ENCODE measurements at places on chromosomes 4 and X. TPM values are rescaled to one million over a fixed set of nuclear protein-coding genes. Genes with fewer than 3 reads are reported as not detected.
A peak's percentile ranks its signal among the peaks of the same experiment; 100 is the strongest.

LANCL3 gene
- total RNA-seq = 0.18 TPM

G6PD gene
- 72.5 TPM for total RNA-seq

HEPH gene
- total RNA-seq = not detected

RAB28 gene
- total RNA-seq = 12.7 TPM

TRPC5OS gene
- total RNA-seq = not detected

NMU gene
- total RNA-seq = 0.30 TPM

REPS2 gene
- total RNA-seq = not detected

GDPD2 gene
- total RNA-seq = 0.11 TPM

DNA sequence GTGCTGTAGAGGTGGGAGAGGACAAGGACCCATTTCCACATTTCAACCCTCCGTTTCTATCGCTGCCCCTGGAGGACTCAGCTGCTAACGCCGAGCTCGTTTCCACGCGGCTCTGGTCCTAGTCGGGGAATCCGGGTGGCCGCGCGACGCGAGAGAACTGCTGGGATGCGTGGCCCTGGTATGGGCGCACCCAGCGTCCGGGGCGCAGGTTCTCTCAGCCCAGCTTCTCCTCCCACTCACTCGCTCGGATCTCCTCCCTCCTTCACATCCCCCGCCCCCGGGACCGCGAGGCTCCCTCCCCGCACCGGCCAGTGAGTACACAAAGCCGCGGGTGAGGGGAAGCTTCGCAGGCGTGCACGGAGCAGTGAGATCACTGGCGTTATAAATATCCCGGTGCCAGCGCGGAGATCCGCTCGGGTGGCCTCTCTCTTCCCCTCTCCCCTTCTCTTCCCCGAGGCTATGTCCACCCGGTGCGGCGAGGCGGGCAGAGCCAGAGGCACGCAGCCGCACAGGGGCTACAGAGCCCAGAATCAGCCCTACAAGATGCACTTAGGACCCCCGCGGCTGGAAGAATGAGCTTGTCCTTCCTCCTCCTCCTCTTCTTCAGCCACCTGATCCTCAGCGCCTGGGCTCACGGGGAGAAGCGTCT lies at the start of gene FGF5:
Gene FGF5 (plus strand): TSS at position 412 of the 649 bp plus-strand sequence. CDS start 161 bp downstream, at position 573.
- no peaks in the 10 kb centered on the region for H3K36me3 ChIP-seq
- H3K4me3 ChIP-seq = peak within 1 kb of the TSS; percentile 61
- DNase-seq = peak; percentile 61
- no peak within 1 kb of the TSS for H3K27ac ChIP-seq
- H3K27me3 ChIP-seq = peaks cover 68% of the 10 kb centered on the region
- H3K4me1 ChIP-seq = peaks cover 25% of the 10 kb centered on the region

GRCh38 chrX:50814701-50815100 lies 707 bp upstream of the SHROOM4 start:
- peaks cover 28% of the 10 kb centered on the region for H3K27me3 ChIP-seq
- DNase-seq = no peak
- no peaks in the 10 kb centered on the region for H3K36me3 ChIP-seq
- H3K27ac ChIP-seq = no peak overlapping the region
- peaks cover 7% of the 10 kb centered on the region for H3K4me1 ChIP-seq

- peaks cover 30% of the 10 kb centered on the region for H3K36me3 ChIP-seq
- no peak for DNase-seq
- no peak overlapping the region for H3K4me3 ChIP-seq
- H3K27me3 ChIP-seq = no peaks in the 10 kb centered on the region
- H3K27ac ChIP-seq = no peak overlapping the region
- peaks cover 65% of the 10 kb centered on the region for H3K4me1 ChIP-seq
Measured at GRCh38 chr4:2750719-2751605, 5.2 kb downstream of the TNIP2 start.

- no peaks in the 10 kb centered on the region for H3K27me3 ChIP-seq
- peaks cover 47% of the 10 kb centered on the region for H3K4me1 ChIP-seq
- H3K27ac ChIP-seq = peak overlapping the region; percentile 37
- no peak for DNase-seq
- H3K4me3 ChIP-seq = no peak overlapping the region
Measured at GRCh38 chrX:20254712-20255299, 11.9 kb downstream of the RPS6KA3 start.

DNA sequence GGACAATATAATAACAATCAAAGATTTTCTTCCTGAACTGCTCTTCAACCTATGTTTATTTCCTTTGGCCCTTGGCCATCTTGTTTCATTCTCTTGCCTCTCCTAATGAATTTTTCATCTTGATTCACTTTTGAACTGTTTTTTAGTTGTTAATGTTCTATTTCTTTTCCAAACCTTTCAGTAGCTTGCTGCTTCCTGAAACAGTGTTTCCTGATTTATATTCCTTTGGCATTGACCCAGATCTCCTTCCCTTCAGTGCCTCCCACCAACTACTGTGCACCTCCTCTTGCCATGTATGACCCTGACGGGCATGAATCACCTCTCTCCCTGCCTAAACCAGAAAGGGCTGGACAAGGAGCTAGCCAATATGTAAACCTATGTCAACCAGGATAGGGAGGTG lies 25.6 kb upstream of the SPP1 start:
- no peak overlapping the region for H3K27ac ChIP-seq
- no peaks in the 10 kb centered on the region for H3K4me1 ChIP-seq
- H3K36me3 ChIP-seq = no peaks in the 10 kb centered on the region
- H3K4me3 ChIP-seq = no peak overlapping the region
- no peak for DNase-seq

- H3K36me3 ChIP-seq = peaks cover 6% of the 10 kb centered on the region
- H3K4me3 ChIP-seq = no peak overlapping the region
- no peaks in the 10 kb centered on the region for H3K27me3 ChIP-seq
- H3K4me1 ChIP-seq = peaks cover 5% of the 10 kb centered on the region
Measured at GRCh38 chr4:174259580-174259979, 23.9 kb downstream of the FBXO8 start.

DNA sequence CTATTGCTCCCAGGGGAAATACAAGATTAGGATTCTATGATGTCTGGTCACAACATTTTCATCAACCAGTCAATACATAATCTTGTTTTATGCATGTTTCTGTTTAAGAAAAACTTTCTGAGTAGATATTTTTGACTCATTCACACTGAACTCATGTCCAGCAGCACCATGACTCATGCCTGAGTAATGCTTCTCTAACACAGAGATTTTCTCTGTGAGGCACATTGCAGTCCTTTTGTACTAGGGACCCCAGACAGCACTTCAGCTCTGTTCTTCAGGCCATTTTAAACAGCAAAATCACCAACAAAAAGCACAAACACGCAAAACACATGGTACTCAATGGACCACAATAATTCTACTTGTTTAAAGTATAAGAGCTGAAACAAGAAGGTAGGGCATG lies 83.6 kb downstream of the MXRA5 start:
- H3K27me3 ChIP-seq = peaks cover 2% of the 10 kb centered on the region
- no peak for DNase-seq
- peaks cover 1% of the 10 kb centered on the region for H3K36me3 ChIP-seq
- no peak overlapping the region for H3K27ac ChIP-seq

DNA sequence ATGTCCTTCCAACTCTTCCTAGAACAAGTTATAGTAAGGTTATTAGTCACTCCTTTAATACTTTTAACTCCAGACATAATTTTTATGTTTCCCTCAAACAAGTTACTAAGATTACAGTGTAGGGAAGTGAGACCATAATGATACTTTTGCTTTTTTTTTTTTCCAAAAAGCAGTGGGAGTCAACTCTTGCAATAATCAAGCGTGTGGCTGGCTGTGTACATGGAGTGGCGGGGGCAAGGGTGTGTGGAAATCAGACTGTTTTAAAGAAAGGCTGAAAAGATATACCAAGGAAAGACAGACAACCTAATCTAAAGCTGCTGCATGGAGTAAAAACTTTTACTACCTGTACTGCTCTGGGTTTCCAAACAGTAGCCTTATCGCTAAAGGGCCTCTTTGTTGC lies 4.1 kb downstream of the NOA1 start:
- no peak for DNase-seq
- no peaks in the 10 kb centered on the region for H3K27me3 ChIP-seq
- H3K4me1 ChIP-seq = peaks cover 44% of the 10 kb centered on the region
- H3K4me3 ChIP-seq = no peak overlapping the region
- peak overlapping the region; percentile 75 for H3K27ac ChIP-seq
- H3K36me3 ChIP-seq = peaks cover 64% of the 10 kb centered on the region

- no peaks in the 10 kb centered on the region for H3K27me3 ChIP-seq
- no peak for DNase-seq
- no peaks in the 10 kb centered on the region for H3K4me1 ChIP-seq
- no peak overlapping the region for H3K27ac ChIP-seq
Measured at GRCh38 chr4:123234955-123235354, 161.6 kb upstream of the SPRY1 start.

- H3K36me3 ChIP-seq = no peaks in the 10 kb centered on the region
- no peak for DNase-seq
- H3K27ac ChIP-seq = no peak overlapping the region
- no peak overlapping the region for H3K4me3 ChIP-seq
- H3K4me1 ChIP-seq = no peaks in the 10 kb centered on the region
Measured at GRCh38 chr4:55834086-55834795, 14.7 kb downstream of the EXOC1L start.

DNA sequence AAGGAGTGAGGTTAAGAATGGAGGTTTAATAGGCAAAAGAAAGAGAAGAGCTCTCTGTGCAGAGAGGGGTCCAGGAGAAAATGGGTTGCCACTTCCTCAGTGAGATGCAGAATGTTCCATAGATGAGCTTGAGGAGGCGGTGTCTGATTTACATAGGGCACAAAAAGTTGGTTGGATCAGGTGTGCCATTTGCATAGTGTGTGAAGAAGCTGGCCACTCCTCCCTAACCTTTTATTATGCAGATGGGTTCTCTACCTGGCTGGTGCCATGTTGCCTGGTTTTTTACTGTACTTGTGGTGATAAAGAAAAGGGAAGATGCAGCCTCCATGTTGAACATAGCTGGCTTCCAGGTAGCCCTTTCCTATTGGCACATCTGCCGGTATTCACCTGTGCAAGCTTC lies 27.3 kb downstream of the SUPT20HL1 start:
- DNase-seq = no peak
- H3K27me3 ChIP-seq = peaks cover 9% of the 10 kb centered on the region
- no peaks in the 10 kb centered on the region for H3K36me3 ChIP-seq
- H3K27ac ChIP-seq = no peak overlapping the region

DNA sequence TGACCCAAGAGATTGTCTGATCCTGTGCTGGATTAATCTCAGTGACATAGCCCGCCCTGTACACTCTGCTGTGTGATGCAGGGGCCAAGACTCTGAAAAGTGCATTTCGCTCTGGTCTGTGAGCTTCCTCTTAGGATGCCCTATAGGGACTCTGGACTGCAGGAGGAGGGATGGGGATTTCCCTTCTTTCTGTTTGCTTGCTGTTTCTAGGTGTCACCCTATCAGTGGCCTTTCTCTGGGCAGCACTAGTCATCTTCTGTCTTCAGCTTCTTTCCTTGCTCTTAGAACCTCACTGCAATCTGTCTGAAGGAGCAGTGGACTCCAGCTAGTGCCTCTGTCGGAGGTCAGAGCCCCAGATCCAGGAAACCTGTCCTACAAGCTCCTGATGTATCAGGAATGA lies 34.5 kb upstream of the SCRG1 start:
- H3K4me3 ChIP-seq = no peak overlapping the region
- H3K27me3 ChIP-seq = no peaks in the 10 kb centered on the region
- DNase-seq = no peak
- no peaks in the 10 kb centered on the region for H3K4me1 ChIP-seq
- no peak overlapping the region for H3K27ac ChIP-seq

DNA sequence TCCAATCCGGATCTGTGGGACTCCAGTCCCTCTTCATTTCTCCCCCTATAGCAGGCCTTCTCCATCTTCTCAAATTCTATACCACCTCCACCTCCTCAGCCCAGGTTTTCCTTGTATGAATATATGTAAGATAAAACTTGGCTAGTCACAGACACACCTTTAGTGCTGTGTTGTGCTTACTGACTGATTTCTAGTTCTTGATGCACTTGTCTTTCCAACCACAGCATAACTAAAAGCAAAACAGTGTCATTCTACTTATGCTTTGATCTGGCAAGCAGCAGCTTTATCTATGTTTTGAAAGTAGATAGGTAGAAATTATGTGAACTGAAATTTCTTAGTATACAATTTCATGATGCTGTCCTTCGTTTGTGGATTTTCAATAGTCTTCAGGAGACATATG lies 47.5 kb downstream of the CCNI start:
- H3K36me3 ChIP-seq = peaks cover 31% of the 10 kb centered on the region
- no peak overlapping the region for H3K27ac ChIP-seq
- peaks cover 9% of the 10 kb centered on the region for H3K27me3 ChIP-seq
- DNase-seq = peak; percentile 27
- H3K4me1 ChIP-seq = peaks cover 59% of the 10 kb centered on the region

- H3K36me3 ChIP-seq = no peaks in the 10 kb centered on the region
- no peaks in the 10 kb centered on the region for H3K27me3 ChIP-seq
- no peak overlapping the region for H3K27ac ChIP-seq
- no peaks in the 10 kb centered on the region for H3K4me1 ChIP-seq
- H3K4me3 ChIP-seq = no peak overlapping the region
- no peak for DNase-seq
Measured at GRCh38 chr4:64327237-64327636, 82.0 kb downstream of the TECRL start.

DNA sequence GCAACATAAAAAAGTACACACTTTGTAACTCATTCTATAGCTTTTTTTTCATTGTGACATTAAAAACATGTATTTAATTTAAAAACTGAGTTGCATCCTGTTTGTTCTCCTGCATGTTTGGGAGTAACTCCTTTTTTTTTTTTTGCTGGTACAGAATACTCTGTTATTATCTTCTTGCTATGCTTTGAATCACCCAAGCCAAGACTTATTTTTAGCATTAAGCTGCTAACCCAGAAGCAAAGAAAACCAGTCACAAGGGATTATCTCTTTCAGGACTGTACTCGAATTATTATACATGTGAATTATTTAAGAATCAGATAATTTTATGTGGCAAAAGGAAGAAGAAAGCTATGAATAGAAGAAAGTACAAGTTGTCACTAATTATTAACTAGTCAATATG lies 194.9 kb downstream of the ADAMTS3 start:
- no peaks in the 10 kb centered on the region for H3K36me3 ChIP-seq
- no peak overlapping the region for H3K27ac ChIP-seq
- no peak for DNase-seq
- H3K4me1 ChIP-seq = no peaks in the 10 kb centered on the region
- no peak overlapping the region for H3K4me3 ChIP-seq

GRCh38 chr4:76210452-76210851 lies 3.2 kb downstream of the SCARB2 start:
- no peak overlapping the region for H3K4me3 ChIP-seq
- no peak overlapping the region for H3K27ac ChIP-seq
- no peaks in the 10 kb centered on the region for H3K36me3 ChIP-seq

DNA sequence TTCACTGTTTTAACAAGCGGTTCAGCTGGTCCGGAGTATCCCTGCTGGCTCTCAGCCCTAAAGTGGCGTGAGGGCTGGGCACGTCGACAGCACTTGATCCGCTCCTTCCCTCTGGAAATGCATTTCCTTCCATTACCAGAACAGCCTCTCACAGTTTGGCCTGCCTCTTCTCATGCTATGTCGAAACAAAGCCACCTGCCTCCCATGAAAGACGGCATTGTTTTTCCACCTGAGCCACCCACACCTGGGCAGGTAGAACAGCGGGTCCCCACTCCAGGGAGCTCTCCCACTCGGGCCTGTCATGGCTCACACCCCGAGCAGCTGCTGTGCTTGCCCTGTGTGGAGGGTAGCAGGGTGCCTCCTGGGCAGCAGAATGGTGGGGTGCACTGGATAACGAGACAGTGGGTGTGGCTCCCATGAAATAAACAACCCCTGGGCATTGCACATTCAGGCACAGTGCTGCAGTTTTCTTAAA lies 86.2 kb downstream of the FHDC1 start:
- no peak for DNase-seq
- no peaks in the 10 kb centered on the region for H3K36me3 ChIP-seq
- no peak overlapping the region for H3K4me3 ChIP-seq
- H3K27me3 ChIP-seq = peaks cover 2% of the 10 kb centered on the region
